Stimulated activated CD4-positive, alpha-beta T cell treated with anti-CD3 and anti-CD28 coated beads, Interleukin-2, amount 100 ng/mL, for 4 hours (primary cell): ENCODE measurements at places on chromosomes 16 and 17.

DNA sequence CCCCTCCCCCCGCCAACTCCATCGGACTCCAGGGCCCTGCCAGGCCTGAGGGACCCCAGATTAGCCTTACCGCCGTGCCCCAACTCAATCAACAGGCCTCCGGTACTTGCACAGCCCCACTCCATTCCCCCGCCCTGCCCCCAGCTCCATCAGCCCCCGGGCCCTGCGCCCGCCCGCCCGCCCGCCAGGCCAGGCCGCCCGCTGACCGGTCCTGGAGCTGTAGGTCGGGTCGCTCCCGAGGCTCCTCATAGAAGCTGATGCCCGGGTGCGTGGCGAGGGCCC lies 308 bp downstream of the GTF3C1 start:
- DNase-seq = no peak

GRCh38 chr16:57166951-57167350 lies 18.9 kb downstream of the PSME3IP1 start:
- no peak for DNase-seq

GRCh38 chr16:166375-167121 lies 770 bp downstream of the HBM start:
- no peak for DNase-seq

GRCh38 chr16:12995721-12996372 lies 94.4 kb downstream of the SHISA9 start:
- DNase-seq = no peak

GRCh38 chr16:71421911-71422310 lies 19.9 kb downstream of the TLE7 start:
- DNase-seq = no peak

DNA sequence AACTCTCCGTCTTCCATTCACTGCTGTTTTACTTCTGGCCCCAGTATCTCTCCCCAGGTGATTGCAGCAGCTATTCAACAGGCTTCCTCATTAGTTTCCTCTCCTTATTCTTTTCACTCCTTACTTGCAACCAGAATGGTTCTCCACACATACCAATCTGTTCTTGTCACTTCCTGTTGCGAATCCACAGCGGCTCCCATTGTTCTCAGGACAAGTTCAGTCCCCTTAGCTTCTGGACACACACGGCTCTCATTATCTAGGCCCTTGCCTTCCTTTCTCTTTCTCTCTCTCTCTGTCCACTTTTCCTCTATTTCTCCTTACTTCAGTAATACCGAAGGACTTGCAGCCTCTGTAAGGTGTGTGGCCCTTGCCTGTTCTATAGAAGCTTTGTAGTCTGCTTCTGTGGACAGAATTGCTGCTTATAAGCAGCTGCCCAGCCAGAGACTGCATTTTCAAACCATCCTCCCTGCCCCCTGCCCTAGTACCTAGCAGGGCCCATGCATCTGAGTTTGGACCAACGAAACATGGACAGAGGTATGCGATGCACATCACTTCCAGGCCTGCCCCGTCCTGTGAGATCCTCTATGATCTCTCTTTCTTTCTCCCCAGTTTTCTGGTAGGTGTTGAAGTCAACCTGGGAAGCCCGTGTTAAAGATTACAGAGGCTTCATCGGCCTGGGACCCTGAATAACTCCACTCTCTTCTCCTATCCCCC lies 45.7 kb downstream of the VAT1L start:
- no peak for DNase-seq

GRCh38 chr16:81189100-81189664 lies 49.3 kb upstream of the BCO1 start:
- no peak for DNase-seq

DNA sequence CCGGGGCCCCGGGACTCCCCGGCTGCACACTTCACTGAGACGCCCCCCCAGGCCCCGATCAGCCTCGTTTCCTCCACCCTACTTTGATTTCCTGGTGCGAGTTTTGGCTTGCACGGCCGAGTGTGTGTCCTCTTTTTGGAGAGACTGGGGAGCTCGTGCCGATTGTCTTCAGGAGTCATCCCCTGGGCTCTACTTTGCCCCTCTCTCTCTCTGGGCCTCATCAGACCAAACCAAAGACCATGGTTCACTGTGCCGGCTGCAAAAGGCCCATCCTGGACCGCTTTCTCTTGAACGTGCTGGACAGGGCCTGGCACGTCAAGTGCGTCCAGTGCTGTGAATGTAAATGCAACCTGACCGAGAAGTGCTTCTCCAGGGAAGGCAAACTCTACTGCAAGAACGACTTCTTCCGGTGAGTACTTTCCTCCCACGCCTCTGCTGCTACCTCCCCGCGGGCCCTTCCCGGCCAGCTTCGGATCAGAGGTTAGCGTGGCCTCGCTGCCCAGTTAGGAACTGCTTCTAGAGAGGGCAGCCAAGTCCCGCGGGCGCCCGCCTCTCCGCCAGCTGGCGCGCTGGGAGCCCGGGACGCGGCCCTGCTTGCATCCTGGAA lies 787 bp downstream of the LHX1 start:
- DNase-seq = no peak

DNA sequence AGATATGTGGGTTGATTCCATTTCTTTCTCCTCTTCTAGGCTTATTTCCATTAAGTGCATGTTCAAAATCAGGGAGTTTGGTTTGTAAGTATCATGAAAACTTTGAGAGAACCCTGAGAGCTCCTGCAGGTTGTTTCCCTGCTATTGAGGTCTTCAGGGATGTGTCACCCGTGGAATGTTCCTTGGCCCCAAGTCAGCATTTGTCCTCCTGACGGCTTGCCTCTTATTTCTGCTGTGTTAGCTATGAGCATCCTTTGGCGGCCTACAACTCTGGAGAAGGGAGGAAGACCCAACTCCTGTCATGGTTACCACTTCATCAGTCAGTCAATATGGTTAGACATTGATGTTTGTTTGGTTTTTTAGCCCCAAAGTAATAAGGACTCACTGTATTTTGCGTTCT lies 180.8 kb downstream of the FTO start:
- DNase-seq = no peak

DNA sequence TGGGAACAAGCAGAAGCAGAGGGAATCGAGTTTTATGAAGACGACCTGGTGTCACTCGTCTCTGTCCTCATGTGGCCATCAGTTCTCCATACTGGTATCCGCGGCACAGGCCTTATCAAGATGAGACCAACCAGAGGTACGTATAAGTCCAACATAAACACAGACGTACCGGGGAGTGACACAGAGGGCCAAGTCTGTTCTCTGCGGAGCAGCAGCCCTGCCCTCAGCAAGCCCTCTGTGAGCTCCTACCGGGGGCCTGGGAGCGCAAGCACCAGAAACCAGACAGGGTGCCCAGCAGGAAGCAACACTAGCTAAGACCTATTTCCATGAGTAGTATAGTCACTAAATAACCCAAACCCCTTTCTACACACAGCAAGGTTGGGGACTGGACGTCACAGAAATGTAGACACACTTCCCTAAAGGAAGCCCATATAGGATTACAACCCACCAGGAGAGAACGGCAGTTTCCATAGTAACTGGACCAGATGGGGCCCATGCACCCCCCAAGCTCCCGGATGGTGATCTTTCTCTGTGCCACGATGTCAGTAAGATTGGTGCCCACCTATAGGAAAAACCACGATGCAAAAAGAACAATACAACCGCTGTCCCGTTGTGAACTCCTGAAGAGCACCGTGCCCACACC lies 911 bp downstream of the ARL16 start:
- no peak for DNase-seq

DNA sequence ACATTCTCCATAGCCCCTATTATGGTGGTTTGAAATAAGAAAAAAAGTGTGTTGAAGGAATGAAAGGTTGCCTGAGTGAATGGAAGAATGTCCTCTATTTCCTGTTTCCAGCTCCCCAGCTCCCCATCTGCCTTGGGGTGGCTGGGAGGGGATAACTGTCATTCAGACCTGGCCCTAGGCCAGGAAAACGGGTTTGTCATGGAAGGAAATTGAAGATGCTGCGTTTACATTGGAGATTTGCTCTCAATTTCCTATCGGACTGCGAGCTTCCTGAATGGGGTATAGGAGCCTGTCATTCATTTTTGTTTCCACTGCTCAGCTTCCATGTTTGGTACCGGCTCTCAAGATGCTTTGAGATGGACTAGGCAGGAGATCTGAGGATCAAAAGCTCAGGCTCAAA lies 2.2 kb upstream of the FZD2 start:
- no peak for DNase-seq

DNA sequence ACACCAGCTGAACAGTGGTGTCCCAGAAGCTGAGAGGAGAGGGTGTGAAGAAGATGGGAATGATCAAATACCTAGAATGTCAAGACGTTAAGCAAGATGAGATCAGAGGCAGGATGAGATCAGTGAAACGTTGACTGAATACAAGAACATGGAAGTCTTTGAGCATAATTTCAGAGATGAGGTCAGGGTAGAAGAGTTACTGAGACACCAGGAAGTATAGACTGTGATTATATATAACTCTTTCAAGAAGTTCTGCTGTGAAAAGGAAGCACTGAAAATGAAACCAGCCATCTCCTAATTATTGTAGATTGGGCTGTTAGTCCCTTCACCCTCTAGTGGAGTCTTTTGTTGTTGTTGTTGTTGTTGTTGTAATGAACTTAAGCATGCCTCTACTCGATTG lies 9.1 kb downstream of the SHCBP1 start:
- DNase-seq = no peak

- DNase-seq = no peak
Observed at GRCh38 chr16:49464093-49464492, 90.5 kb downstream of the C16orf78 start.

DNA sequence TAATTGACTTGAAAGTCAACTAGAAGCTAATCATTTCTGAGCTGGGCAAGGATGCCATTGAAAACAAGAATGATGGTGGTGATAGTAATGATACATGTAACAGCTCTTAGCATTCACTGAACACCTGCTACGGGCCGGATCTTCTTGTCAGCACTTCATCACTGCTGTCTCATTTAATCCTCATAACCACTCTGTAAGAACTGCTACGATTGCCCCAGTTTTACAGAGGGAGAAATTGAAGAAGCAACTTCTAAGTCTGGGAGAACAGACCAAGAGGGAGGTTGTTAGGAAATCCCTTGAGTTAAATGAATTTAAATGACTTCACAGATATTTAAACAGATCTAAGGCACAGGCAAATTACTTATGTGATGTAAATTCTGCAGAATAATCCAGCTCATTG lies 7.0 kb upstream of the GAN start:
- DNase-seq = no peak
